ENCODE measurements at places on chromosomes 4 and X. TPM values are rescaled to one million over a fixed set of nuclear protein-coding genes. Genes with fewer than 3 reads are reported as not detected.

DNA sequence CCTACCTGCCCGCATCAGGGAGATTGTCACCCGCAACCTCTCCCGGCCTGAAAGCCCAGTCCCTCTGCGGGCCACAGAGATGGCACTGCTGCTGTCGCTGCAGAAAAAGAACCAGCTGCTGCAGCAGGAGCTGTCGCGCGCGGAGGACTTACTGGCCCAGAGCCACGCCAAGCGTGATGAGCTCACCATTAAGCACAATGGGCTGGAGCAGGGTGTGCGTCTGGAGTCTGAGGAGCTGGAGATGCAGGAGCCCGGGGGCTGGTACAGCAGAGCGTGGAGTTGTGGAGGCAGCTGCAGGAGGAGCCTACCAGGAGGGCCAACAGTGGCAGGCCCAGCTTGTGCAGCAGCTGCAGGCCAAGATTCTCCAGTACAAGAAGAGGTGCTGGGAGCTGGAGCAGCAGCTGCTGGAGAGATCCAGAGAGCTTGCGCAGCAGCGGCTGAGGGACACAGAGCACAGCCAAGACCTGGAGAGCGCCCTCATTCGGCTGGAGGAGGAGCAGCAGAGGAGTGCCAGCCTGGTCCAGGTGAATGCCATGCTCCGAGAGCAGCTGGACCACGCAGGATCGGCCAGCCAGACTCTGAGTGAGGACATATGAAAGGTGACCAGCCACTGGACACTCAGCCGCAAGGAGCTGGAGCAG, 11.3 kb downstream of the SMIM10L2A start:
- DNase-seq: no peak

DNA sequence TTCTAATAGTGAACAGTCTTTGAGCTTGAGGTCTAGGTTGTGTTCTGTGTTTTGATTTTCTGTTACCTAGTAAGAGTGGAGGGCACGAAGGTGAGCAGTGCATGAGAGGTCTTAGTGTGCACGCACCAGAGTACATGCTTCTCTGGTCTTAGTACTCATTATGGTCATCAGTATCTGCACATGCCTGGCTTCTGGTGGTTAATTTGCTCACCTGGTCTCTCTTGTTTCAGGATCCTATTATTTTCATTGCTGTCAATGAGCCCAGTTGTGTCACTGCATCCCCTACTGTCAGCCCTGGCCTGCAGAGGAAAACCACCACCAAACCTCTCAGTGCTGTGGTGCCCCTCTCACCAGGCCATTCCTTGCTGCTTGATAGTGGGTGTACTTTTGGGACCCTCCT, 54.8 kb downstream of the NSUN7 start:
- DNase-seq: no peak

GRCh38 chrX:1273896-1274295, 5.3 kb downstream of the CSF2RA start:
- no peak for DNase-seq

GRCh38 chr4:38861791-38862190, 5.2 kb upstream of the TLR6 start:
- DNase-seq: no peak

DNA sequence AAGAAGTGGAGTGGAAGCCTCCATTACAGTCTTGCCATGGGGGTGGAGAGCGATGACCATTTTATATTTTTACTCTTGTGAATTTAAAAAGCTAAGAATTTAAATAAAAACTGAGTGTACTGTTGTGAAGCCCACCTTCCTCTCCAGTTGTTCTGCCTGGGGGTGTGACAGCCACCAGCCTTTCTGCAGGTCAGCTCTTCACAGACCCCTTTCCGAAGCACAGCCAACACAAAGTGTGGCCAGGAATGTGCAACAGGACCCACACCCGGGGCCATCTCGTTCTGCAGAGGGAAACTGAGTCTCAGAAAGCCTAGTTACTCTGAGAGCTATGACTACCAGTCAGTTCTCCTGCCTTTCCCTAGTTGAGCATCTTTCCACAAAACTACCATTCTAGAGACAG, 1.4 kb downstream of the GRPEL1 start:
- DNase-seq: no peak

- no peak for DNase-seq
Observed at GRCh38 chr4:158111241-158111640, 61.6 kb downstream of the GASK1B start.

NLGN4X gene
- 0.11 TPM for total RNA-seq

PARM1 gene
- total RNA-seq: 0.06 TPM

RBMXL3 gene
- total RNA-seq: not detected

ACE2 gene
- not detected for total RNA-seq

TMSB15A gene
- total RNA-seq: not detected

SPANXN4 gene
- total RNA-seq: not detected

GABRE gene
- total RNA-seq: not detected

Data from CD4-positive, alpha-beta T cell (primary cell).